ENCODE measurements at places on chromosomes 16 and 17. TPM values are rescaled to one million over a fixed set of nuclear protein-coding genes. Genes with fewer than 3 reads are reported as not detected.

Gene ZNF207
- 332 TPM for total RNA-seq

Gene GNGT2
- 9.3 TPM for total RNA-seq

Gene EME2
- 42.5 TPM for total RNA-seq

Gene IL21R
- 28.5 TPM for total RNA-seq

Gene GJC1
- total RNA-seq = not detected
